ENCODE measurements at places on chromosomes 12 and 14.

DNA sequence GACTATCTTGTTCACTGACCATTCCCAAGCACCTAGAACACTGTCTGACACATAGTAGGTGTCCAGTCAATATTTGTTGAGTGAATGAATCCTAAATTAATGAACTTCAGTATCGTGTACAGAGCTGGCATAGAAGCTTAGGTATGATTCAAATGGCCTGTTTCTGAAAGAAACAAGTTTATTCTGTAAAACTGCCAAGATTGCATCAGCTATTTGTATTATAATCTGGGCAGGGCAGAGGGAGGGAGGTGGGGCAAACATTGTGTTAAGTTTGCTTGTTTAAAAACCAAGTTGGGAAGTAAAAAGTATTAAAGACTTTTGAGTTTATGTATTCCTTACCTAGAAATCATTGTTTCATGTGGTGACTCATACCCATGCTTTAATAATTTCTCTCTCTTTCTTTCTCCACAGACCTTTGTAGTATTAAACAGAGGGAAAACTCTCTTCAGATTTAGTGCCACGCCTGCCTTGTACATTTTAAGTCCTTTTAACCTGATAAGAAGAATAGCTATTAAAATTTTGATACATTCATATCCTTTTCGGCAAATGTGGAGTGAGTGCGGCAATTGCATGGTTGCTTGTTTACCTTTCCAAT is 92.8 kb downstream of the SCN8A start:
- DNase-seq, result no peak

DNA sequence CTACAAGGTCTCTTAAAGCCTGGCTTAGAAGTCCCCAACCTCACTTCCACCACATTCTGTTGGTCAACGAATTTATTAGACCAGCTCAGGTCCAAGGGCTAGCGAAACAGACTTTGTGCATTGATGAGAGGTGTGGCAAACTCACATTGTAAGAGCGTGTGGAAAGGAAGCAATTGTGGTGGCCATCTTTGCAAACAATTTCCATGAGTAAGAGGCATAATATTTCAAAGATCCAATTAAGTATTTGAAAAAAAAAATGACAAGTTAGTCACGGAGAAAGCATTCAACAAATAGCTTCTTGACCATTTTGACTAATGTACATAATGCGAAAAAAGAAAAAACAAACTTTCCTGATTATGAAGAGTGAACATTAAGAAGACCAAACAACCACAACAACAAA is 7.4 kb downstream of the NR1H4 start:
- DNase-seq, result no peak

GRCh38 chr12:12748044-12748443 is 30.9 kb downstream of the CDKN1B start:
- no peak for DNase-seq

DNA sequence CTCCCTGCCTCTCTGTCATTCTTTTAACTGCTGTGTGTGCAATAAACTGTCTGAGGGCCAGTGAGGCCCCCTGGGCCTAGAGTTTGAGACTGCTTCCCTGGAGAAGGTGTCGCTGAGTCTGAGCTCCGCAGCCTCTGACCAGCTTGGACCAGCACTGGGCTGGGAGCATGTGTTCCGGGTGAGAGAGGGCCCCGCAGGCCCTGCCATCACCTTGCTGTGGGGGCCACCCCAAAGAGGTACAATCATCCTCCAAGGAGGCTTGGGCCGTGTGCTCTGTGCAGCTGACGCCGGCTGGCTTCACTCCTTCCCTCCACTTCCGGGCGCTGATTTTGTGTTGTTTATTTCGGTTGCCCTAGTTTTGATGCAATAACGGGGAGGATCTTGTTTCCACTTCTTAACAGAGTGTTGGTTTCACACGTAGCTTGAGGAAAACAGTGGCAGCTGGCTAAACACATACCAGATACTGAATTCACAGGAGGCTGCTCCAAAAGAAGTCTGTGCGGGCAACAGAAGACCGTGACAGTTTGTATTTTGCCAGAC is 121.6 kb downstream of the TMEM132C start:
- no peak for DNase-seq

GRCh38 chr14:106657460-106657859 is 1131.1 kb downstream of the TMEM121 start:
- no peak for DNase-seq

DNA sequence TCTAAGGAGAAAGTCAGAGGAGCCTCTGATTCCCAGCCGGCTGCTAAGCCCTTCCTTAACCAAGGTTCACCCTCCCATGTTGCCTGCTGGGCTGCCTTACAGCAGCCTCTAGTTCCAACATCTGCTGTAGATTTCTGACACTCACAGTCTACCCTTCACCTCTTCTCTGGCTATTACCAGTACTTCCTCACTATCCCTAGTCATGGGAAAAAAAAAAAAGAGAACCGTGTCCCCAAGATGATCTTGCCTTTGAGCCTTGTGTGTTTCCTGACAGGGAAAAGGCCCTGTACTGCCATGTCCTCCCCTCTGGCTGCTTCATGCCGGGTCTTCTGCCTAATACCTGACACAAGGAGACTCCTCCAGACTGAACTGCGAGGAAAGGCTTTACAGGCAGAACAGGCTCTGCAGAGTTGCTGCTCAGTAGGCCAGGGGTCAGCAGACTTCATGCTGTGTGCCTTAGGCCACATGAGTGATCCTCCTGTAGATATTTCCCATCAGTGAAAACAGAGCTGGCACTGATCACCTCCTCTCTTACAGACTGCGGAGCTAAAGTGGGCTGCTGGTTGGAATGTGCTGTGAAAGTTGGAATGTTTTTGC is 46.8 kb downstream of the PRKCH start:
- DNase-seq, result no peak

DNA sequence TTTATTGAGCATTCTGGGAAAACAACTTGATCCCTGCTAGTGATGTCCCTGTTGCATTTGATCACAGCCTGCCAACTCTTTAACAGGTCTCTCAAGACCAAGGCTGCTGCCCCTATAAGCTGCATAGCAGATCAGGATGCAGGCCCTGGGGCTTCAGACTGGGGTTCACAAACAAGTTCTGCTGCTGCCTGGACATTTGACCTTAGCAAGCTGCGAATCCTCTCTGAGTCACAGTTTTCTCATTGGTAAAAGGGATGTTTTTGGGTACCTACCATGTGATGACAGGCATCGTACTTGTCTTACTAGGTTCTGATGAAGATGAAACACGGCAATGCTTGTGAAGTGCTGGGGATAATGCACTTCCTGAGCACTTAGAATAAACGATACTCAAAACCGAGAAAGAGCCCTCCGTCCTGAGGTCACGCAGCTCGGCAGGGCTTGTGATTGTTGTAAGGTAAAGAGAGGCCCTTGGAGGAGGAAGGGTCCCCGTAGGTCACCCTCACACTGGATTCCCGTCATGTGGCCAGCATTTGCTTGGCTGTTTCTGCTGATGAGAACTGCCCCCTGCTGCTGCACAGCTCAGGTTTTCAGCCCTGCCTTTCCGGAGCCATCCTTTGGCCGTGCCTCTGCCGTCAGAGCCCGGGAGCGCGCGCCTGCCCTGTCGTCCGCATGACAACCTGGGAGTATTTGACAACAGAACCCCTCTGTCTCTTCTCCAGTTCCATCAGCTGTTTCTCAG is 39.1 kb downstream of the TSPAN9 start:
- no peak for DNase-seq

DNA sequence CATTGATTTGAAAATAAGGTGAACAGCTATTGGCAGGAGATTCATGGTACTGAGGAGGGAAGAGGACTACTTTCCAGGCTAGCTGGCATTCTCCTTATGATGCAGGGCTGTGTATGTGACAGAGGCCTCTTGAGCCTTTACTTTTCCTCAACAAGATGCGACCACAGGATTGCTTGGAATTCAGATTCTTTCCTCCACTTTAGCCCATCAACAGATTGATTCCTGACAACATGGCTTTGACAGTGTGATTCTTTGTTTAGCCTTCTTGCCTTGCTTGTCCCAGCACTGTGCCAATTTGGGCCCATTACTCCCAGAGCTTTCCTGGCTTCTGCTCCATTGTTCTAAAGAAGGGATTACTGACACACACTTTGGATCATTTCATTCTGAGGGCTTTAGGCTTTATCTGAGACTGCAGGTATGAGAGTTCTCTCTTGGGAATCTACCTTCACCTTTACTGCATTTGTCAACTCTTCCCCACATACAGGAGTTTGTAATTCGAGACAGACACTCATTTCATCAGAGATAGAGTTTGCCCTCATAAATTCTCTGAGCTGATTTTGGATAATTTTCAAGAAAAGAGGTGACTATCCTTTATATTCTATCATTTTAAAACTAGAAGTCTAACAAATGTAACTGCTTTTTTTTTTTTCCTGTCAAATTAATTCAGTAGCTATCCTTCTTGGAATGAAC is 206.4 kb upstream of the GZMB start:
- no peak for DNase-seq

GRCh38 chr12:123938679-123939480 is 33.8 kb downstream of the CCDC92 start:
- DNase-seq, result no peak

GRCh38 chr12:47378907-47379306 is 299.1 kb upstream of the AMIGO2 start:
- DNase-seq, result no peak

GRCh38 chr14:38255408-38255672 is 553 bp downstream of the CLEC14A start:
- no peak for DNase-seq

DNA sequence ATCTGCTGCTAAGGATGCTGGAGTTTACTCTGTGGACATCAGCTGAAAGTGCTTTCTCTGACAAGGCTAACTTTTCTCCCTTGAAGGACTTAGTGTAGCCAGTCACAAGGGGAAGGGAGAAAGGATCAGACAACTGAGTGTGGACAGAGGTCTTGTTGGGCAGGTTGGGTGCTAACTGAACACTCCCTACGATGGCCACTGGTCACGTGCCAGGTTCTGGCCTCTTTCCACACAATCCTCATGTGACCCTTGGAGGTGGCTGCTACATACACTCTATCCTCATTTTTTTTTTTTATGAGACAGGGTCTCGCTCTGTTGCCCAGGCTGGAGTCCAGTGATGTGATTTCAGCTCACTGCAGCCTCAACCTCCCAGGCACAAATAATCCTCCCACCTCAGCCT is 39.7 kb downstream of the FOXN4 start:
- no peak for DNase-seq

DNA sequence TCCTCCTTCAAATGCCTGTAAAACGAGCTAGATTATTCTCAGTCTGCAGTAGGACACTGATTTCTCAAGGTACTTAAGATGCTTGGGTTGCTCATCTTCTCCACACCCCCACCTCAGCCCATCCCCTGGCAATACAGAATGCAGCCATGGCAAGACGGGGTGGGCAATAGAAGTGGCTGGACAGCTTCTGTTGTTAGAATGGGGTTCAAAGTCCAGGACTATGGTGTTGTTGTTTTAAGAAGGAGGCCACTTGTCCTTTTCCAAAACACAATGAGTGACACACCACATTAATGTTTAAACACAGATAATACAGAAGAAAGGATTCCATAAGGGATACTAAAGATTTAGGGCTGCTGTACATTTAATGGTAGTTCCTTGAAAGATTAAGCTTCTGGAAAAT is 188.9 kb upstream of the BCL2L14 start:
- no peak for DNase-seq

DNA sequence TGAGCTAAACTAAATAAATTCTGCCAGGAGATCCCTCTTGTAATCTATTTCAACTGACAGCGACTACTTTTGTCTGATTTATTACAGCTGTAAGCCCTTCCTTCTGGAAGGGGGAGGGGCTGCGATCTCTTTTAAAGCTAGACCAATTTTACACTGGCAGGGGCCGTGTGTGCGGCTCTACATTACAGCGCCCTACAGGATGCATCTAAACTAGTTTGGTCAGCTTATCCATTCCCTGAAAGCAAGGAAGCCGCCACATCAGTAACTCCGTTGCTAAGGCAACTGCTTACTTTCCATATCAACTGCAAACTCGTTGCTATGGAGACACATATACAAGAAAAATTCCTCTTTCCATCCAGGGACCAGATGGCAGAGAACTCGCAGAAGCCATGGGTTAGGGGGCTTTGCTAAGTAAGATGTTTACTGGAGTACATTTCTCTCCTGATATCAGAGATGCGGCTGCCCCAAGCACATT is 17.4 kb downstream of the FOXN3 start:
- DNase-seq, result peak; percentile 17

DNA sequence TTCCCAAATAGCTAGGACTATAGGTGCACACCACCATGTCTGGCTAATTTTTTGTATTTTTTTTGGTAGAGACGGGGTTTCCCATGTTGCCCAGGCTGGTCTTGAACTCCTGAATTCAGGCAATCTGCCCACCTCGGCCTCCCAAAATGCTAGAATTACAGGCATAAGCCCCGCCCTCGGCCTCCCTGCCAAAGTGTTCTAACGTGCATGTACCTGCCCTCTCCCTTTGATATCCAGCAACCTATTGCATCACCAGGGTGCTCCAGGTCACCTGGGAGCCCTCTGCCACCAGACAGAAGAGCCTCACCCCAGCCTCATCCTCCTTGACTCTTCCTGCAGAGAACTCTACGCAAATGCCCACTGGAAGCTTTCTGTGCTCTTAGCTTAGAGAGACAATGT is 2.2 kb upstream of the EML1 start:
- DNase-seq, result no peak

DNA sequence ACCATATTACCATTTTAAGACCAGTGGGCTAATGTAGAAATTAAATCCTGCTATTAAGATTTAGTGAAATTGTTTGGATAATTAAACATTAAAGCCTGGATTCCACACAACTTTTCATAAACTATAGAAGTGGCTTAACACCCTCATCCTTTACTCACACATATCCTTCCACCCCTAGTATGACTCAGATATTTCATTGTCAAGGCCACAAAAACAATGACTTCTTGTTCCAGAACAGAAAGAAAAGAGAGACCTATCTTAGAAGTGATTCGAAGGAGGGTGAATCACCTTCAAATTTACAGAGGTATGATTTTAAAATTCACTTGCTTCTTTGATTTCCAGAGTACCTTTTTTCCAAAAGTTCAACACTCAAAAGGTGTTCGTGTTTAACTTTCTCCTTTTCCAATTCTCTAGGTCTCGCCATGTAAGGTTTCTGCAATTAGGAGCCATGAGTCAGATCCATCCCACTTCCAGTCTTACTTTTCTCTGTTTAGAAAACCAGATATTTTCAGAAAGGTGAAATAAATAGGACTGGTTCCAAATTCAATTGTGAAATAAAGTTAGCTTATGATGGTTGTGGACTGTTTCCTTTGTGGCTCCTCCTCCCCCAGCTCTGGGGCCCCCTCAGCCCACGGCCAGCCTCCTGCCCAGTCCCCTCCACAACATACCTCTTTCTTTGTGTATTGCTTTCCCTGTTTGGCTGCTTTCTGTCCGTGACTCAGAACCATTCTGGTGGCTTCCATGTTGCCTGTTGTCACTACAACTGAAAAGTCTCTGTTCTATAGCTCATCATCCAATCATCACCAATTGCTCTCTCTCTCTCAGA is 24.6 kb upstream of the MGP start:
- no peak for DNase-seq
